MCF 10A (cell line): ENCODE measurements at places on chromosomes 2 and 18. TPM values are rescaled to one million over a fixed set of nuclear protein-coding genes. Genes with fewer than 3 reads are reported as not detected.

Gene DYNC2LI1
- total RNA-seq: 13.0 and 16.6 TPM in 2 replicates

Gene ZSWIM2
- total RNA-seq: not detected in 2 replicates

Gene CAPN13
- total RNA-seq: not detected in 2 replicates

DNA sequence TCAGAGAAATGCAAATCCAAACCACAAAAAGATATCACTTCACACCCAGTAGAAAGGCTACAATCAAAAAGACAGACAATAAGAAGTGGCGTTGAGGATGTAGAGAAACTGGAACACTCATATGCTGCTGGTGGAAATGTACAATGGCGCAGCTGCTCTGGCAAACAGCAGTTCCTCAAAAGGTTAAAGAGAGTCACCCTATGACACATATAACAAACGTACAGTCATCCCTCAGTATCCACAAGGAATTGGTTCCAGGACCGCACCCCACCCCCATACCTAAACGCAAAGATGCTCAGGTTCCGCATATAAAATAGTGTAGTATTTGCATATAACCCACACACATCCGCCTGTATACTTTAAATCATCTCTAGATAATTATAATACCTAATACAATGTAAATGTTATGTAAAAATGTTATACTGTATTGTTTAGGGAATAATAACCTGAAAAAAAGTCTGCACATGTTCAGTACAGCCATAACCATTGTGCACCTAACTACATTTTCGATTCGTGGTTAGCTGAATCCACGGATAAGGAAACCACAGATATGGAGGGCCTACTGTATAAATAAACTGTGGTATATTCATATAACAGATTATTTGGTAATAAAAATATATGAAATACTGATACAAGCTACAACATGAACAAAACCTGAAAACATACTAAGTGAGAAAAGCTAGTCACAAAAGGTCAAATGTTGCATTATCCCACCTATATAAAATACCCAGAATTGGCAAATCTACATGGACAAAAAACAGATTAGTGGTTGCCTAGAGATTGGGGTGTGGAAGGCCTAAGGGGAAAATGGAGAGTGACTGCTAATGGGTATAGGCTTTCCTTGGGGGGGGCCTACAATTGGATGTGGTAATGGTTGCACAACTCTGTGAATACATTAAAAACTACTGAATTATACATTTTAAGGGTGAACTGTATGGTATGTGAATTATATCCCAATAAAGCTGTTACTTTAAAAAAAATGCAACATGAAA is 37.5 kb downstream of the UXS1 start:
- DNase-seq: peak; percentile 31

- no peak for DNase-seq
These were observed 69.2 kb downstream of the PDCL3 start for GRCh38 chr2:100632037-100632436.

- DNase-seq: no peak
These were observed 287.6 kb downstream of the CAMKMT start for GRCh38 chr2:44649381-44649780.

GRCh38 chr2:96965781-96966514 is 20.4 kb downstream of the FAM178B start:
- no peak for DNase-seq

GRCh38 chr2:42567806-42568400 is 529 bp upstream of the MTA3 start:
- DNase-seq: no peak

- no peak for DNase-seq
These were observed 48.0 kb downstream of the ABI2 start for GRCh38 chr2:203376173-203376572.

GRCh38 chr18:47249314-47249981 is 2.0 kb downstream of the SKOR2 start:
- DNase-seq: no peak

DNA sequence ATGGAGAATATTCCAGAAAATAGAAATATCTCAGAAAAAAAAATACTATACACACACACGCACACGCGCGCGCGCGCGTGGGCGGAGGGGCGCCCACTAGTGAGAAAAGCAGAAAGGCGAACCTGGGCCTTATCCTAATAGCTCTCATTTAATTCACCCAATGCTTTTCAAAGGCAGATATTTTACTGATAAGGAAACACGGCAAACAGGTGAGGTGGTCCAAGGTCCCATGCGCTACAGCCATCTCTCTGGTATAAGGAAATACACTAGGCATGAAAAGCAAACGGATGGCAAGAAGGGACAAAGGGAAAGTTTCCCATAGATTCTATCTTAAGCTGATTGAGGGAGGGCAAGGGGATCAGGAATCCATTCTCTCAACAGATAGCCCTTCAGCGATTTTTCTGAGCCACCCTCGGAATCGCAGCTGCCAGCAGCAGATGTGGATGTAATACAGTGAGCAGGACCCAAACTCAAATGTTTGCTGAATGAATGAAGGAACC is 136.7 kb downstream of the TMEM247 start:
- DNase-seq: peak; percentile 30
